Retina (tissue), 1 donor: ENCODE measurements at places on chromosomes 16 and 17.

GRCh38 chr16:88497561-88498462 is 44.7 kb downstream of the ZFPM1 start:
- DNase-seq: no peak

- DNase-seq: no peak
Measured at GRCh38 chr17:48121923-48122664, 14.5 kb downstream of the SNX11 start.

- no peak for DNase-seq
Measured at GRCh38 chr17:16976725-16977550, 5.0 kb upstream of the TNFRSF13B start.

GRCh38 chr17:35542990-35543389 is 5.5 kb upstream of the SLFN12L start:
- no peak for DNase-seq

- no peak for DNase-seq
Measured at GRCh38 chr17:1705004-1705403, 5.2 kb downstream of the TLCD2 start.

GRCh38 chr17:61495161-61495857 is 43.1 kb downstream of the TBX4 start:
- DNase-seq: no peak

DNA sequence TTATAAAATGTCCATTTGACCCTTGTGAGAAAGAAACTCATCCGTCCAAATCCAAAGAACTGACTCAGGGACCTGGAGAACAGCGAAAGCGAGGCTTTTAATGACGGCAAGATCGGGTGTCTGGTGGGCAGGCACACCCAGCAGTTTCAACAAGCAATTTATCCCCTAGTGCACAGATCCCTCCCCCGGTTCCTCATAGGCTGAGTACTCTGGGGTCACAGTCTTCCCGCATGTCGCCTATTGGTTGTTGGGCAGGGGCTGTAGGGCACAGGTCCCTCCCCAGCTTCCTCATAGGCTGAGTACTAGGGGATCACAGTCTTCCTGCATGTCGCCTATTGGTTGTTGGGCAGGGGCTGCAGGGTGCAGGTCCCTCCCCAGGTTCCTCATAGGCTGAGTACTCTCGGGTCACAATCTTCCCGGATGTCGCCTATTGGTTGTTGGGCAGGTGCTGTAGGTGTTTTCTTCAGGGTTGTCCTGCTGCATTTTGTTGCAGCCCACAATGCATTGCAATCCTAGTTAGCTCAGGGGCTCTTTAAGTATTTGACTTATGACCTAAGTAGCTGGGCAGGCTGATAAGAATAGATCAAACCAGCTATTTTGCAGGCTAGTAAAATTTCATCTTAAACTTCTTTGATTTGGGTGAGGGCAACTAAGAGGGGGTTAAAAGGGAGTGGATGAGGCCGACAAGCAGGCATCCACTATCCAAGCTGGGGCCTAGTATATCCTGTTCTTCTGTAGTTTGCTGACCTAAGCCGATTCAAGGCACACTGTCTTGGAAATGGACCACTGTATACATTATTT is 3.6 kb upstream of the UTS2R start:
- no peak for DNase-seq

DNA sequence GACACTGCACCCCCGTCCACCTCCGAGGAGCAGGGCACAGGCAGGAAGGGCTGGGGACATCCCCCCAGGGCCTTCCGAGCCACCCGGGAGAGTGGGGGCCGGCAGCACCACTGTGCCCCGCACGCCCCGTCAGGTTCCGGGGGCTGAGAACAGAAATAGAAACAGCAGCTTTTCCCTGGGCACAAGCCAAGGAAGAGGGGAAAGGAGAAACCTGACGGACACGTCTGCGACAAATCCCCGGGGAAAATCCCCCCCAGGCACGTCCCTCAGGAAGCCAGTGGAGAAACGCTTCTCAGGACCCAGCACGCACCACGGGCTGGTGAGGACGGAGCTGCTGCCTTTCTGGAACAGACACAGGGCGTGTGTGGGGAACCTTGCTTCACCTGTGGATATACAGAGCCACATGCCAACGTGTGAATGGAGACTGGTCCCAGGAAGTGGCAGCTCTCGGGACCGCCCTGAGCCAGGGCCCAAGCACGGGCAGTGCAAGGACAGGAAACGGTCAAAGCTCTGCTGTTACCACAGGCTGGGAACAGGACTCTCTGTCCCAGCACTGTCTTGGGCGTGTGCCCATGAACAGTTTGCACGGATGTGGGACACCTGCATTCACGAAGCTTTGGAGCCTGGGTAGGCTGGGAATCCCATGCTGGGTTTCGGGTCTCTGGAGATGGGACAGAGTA is 1.2 kb upstream of the TMEM204 start:
- DNase-seq: no peak
